ENCODE measurements at places on chromosomes 1 and 21.

- DNase-seq: no peak
Observed at GRCh38 chr1:204576422-204576821, 60.2 kb downstream of the MDM4 start.

- no peak for DNase-seq
Observed at GRCh38 chr21:42025376-42026081, 15.4 kb upstream of the ZBTB21 start.

GRCh38 chr1:50981741-50982140, 11.7 kb downstream of the CDKN2C start:
- DNase-seq: peak; percentile 63

DNA sequence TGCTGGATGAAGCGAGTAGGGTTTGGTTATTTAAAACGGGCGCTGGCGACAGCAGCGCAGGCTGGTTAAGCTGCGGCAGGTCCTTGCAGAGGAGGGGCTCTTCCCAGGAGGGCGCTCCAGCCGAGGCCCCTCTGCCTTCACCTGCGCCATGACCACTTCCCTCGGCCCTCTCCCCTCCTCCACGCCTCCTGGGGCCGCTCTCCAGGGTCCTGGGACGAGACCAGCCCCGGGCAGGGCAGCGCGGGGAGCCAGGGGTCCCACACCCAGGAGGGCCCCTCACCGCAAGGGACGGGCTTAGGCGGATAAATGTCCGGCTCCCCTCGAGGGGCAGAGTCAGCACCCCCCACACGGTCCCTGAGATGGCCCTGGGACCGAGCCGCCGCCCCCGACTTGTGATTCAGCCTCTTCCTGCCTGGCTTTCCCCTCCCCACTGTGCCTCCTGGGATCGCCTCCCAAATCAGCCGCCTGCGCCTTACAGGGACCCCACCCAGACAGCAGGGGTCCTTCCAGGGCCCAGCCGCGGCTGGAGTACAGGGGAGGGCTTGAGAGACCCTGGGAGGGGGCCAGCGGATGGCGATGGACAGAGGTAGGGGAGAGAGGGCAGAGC, 380.7 kb downstream of the MATN1 start:
- no peak for DNase-seq

GRCh38 chr1:30300669-30301068, 422.7 kb downstream of the MATN1 start:
- DNase-seq: no peak

GRCh38 chr1:42305639-42306038, 29.4 kb downstream of the FOXJ3 start:
- no peak for DNase-seq

- DNase-seq: no peak
Observed at GRCh38 chr1:170354690-170355089, 177.3 kb upstream of the GORAB start.

- DNase-seq: no peak
Observed at GRCh38 chr1:1908506-1908791, 6.6 kb upstream of the CALML6 start.

DNA sequence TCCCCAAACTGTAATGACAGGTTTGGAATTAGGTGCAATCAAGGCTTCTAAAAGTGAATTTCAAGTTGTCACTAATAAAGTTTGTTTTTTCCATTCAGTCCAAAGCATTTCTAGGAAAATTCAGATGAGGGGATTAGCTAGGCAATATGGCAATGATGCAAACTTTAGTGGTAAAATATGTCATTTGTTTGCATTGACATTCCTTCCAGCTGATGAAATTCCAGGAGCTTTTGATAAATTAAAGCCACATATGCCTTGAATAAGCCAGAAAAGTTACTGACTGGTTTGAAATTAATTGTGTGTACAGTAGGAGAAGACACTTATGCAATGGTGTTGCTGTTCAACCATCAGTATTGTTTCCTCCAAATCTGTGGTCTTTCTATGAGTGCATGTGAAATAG, 57.8 kb downstream of the MROH9 start:
- DNase-seq: no peak

DNA sequence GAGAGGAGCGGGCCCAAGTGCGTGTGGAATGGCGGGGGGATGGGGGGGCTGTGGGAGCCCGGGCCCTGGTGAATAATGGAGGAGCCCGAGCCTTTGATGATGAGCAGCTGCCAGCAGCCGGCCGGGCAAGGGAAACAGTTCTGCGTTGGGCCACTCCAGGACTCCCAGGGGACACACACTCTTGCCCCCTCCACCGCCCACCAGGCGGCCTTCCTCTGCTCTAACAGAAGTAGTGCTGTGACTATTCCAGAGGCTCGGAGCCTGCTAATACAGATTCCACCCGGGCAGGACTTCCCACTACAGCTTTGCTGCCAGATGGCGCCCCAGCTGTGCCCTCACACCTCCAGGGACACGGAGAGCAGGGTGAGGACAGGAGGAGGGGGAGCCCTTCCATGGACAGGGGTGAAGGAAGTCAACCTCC, 48.2 kb upstream of the LRP8 start:
- no peak for DNase-seq

- DNase-seq: no peak
Observed at GRCh38 chr1:117033772-117034171, 26.4 kb upstream of the TTF2 start.

GRCh38 chr1:46800742-46801141, 1.9 kb downstream of the CYP4B1 start:
- DNase-seq: no peak

DNA sequence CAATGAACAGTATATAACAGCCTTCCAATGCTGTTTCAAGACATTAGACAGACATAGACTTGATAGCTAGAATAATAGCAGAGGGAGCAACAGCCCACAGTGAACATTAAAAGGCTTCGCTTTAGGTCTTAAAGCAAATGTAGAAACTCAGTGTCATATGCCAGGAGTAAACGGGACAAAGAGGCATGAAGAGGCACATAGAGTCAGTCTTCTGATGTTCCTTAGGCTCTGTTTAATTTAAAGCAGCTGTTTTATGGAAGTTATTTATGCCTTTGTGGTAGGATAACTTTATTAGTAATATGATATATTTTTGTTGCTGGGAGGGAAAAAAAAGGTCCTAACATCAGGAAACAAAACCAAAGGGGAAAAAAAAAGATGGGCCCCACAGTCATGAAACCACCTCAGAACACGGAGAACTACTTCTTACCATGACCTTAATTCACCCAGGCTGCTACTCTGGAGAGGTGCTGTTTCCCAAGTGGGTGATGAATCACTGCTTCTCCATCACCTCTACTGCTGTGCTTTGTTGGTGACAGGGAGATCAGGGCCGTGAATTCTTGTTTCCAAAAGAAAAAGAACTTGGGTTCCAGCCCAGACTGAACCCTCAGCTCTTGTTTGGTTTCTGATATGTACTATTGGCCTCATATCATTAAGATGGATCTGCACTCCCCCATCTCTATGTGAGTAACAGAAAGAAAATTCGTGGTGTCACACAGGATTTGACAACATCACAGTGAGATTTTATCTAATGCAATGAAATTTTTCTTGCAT, 616.9 kb downstream of the KIF26B start:
- no peak for DNase-seq

DNA sequence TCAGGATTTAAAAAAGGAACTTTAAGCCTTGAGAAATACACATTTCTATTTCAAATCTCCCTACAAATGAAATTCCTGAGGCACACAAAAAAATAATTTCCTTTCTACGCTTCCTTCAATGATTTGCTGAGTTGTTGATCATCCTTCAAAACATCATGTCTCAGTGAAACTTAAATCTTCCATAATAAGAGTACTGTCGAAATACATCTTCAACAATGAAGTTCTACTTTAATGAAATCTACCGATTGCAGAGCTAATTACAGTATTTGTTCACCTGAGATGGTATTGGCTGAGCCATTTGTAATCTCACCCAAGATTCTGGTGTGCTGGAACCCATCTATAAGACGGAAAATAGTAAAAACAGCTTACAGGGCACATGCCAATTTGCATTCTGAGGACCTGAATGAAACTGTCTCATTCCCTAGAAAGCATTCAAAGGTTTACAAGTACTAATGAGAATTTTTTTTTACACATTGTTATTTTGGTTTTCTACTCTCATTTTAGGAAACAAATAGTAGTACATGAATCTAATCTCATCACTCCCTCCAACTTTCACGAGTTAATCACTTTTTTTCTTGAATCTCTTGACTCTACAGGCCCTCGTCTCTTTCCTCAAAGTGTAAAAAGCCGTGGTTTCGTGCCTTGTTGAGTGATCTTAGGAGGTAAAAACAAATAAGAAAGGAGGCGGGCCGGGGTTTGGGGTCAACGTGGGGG, 1.1 kb downstream of the CHML start:
- DNase-seq: no peak

GRCh38 chr1:171265686-171266085, 17.4 kb downstream of the FMO1 start:
- no peak for DNase-seq

Measured in NCI-H2081 (cell line).